ENCODE measurements at places on chromosomes 16 and 17.

GRCh38 chr17:68860941-68861340 lies 94.3 kb downstream of the ABCA8 start:
- DNase-seq = no peak

DNA sequence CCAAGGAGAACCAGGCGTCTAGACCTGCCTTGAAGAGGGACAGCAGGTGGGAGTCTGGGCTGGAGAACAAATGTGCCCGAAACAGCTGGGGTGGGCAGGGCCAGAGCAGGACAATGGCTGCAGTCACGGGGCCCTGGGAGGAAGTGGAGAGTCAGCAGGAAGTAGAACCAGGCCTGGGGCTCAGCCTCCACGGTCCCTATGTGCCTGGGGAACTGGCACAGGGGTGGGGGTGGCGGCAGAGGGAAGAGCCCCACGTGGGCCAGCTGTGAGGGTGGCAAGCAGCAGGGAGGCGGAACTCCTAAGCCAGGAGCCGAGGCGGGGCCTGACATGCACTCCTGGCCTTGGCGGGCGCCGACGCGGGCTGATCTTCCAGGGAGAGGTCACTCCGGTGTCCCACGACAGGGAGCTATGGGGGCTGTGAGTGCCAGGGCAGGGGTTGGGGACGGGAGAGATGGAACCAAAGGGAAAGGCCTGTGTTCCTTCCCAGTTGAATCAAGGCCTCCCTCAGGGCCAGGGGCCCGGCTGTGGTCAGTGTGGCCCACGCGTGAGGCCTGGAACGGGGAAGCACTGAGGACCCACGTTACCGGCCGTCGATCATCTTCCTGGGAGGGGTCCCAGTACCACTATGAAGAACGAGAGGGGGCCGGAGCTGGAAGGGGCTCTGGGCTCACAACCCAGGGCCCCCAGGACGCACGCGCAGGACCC lies 42.7 kb downstream of the TIMM22 start:
- no peak for DNase-seq

DNA sequence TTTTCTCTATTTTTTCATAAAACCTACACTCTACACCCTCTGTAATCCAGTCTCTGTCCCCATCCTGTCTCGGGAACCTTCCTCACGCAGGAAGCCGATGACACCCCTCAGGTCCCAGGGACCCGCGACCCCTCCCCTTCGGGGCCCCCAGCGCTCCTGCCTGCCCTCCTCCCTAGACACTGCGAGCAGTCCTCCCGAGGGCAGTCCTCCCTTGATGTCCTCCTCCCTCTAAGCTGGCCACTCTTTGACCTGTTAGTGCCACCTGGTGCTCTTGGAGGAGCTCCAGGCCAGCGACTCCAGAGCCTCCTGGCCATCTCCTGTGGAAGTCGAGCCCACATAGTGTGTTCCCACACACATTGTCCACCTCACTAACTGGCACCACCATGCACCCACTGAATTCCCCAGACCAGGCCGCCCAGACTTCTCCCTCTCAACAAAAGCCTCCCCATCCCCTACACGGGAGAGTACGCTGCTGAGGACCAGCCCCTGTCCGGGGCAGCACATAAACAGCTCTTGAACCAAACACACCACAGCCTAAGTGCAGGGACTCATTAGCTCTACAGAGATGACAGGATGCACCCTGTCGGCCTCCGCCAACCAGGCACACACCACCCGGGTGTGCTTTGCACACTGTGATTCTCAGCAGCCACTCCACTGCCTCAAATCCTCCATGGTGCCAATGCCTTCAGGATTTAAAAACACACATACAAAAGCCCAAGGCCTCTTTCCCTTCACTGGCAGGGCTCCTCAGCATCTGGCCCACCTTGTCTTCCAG lies 9.3 kb downstream of the OSBPL7 start:
- no peak for DNase-seq

GRCh38 chr16:30615358-30616091 lies 5.3 kb upstream of the ZNF689 start:
- peak; percentile 56 for DNase-seq

GRCh38 chr17:37756051-37756450 lies 11.2 kb upstream of the HNF1B start:
- DNase-seq = no peak

GRCh38 chr16:73095885-73096421 lies 48.0 kb upstream of the ZFHX3 start:
- no peak for DNase-seq

DNA sequence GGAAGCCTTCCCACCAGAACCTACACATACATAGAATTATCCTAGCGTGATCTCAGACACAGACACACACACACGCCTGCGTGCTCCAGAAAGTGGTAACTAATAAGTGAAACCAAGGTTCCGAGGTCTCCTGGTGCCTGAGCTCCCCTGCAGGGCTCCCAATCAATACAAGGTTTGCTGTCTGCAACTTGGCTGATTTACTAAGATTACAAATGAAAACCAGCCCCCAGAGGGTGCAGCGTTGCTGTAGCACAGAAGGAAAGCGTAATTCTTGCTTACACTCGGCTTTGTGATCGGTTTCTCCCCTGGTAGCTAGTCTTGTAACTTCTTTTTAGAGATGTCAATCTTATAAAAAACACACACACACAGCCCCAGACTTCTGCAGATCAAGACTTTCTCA lies 334.1 kb upstream of the XYLT1 start:
- no peak for DNase-seq

DNA sequence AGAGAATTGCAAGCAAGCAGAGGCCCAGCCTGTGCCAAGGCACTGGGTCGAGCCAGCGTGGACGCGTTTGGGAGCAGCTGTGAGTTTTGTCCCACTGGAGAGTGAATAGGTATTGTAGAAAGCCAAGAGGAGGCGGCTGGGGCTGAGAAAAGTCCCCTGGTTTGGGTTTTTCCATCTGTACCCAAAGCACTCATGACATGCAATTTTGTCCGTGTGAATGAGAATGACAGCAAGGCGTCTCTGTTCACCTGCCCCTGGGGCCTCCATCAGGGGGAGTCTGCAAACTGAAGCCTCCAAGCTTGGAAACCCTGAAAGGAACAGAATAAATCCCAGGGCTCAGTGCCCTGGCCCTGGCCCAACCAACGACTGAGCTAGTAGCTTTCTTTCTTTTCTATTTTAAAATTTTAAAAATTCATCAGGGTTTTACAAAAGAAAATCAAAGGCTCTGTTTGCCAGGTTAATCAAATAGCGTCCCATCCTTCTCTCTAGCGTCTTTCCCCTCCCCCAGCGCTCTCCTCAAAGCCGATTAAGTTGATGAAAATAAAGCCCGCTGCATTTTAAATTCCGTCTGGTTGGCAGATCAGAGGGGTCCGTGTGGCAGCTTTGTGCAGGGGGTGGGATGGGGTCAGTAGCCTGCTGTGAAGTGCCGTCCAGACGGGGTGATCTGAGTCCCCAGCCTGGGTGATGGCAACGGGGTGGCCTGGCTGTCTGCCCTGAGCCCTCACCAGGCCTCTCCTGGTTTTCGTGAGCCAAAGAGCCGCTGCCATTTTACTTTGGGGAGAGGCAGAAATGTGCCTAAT lies 171.0 kb downstream of the KATNIP start:
- DNase-seq = no peak

DNA sequence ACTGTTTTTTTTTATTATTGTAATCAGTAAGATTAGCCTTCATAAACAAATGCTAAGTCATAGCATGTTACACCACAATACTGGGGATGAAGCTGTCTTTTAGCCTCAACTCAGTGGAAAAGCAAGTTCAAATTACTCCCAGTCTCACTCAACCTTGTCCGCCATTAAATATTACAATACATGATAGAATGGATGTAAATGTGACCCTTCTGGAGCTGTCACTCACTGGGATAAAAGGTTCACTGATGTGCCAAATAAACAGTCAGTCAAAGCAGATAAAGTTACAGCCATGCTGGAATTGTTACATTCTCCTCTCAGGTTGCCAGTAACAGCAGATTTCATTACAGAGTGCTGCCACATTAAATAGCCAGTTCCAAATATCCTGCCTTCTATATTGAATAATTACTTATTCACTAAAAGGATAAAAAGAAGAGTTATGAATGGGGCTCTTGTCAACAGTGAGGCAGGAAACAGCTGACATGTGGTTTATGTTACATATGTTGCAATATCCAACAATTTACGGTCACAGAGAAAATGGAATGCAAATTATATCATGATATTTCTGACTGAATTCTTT lies 53.4 kb downstream of the BRIP1 start:
- no peak for DNase-seq

- no peak for DNase-seq
Observed at GRCh38 chr16:373848-374615, 3.7 kb upstream of the MRPL28 start.

- DNase-seq = no peak
Observed at GRCh38 chr16:80804056-80804525, 307 bp downstream of the CDYL2 start.

DNA sequence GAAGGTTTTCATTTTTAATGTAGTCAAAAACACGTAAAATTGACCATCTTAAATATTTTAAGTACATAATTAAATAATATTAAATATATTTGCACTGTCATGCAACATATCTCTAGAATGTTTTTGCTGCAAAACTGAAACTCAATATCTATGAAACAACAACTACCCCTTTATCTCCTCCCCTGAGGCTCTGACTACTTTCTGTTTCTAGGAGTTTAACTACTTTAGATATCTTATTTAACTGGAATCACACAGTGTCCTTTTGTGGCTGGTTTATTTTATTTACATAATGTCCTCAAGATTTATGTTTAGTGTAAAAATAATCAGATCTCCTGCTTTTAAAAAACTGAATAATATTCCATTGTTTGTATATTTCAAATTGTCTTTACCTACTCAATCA lies 2003.9 kb downstream of the TP53TG3F start:
- no peak for DNase-seq

- no peak for DNase-seq
Observed at GRCh38 chr17:58329810-58330537, 1.4 kb upstream of the TSPOAP1 start.

- DNase-seq = no peak
Observed at GRCh38 chr16:27103954-27104353, 37.2 kb downstream of the C16orf82 start.

GRCh38 chr16:86121374-86122010 lies 222.5 kb downstream of the IRF8 start:
- DNase-seq = no peak

DNA sequence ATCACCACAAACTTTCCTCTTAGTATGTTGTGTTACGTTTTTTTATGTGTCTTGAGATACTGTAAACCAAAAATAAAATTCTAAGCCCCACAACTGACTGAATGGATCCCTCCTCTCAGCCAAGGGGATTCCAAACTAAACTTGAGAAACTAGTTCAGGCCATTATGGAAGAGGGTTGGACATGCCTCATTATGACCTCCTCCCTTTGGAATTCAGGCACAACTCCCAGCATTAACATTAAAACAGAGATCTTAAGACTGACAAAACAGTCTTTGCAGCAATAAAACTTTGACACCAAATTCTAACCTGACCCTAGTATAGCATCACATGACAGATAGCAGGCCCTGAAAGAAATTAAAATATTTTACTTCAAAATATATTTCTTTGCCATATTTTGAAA lies 51.1 kb upstream of the SLC47A1 start:
- DNase-seq = no peak

DNA sequence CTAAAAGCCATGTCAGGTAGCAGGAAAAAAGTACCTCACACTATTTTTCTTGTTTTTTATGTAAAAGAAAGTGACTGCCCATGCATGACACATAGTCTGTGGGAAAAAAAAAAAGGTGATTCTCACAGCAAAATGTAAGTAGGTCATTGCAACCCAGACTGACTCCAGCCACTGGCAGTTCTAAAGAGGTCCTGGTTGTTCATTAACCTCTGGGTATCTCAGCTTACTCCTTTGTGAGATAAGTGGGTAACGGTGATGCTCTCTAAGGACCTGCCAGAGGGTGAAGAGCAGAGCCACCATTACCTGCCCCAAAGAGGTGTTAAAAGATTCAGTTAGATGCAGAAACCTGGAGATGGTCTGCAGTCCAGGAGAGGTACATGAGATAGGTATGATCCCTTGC lies 531.9 kb downstream of the GRIN2A start:
- no peak for DNase-seq

DNA sequence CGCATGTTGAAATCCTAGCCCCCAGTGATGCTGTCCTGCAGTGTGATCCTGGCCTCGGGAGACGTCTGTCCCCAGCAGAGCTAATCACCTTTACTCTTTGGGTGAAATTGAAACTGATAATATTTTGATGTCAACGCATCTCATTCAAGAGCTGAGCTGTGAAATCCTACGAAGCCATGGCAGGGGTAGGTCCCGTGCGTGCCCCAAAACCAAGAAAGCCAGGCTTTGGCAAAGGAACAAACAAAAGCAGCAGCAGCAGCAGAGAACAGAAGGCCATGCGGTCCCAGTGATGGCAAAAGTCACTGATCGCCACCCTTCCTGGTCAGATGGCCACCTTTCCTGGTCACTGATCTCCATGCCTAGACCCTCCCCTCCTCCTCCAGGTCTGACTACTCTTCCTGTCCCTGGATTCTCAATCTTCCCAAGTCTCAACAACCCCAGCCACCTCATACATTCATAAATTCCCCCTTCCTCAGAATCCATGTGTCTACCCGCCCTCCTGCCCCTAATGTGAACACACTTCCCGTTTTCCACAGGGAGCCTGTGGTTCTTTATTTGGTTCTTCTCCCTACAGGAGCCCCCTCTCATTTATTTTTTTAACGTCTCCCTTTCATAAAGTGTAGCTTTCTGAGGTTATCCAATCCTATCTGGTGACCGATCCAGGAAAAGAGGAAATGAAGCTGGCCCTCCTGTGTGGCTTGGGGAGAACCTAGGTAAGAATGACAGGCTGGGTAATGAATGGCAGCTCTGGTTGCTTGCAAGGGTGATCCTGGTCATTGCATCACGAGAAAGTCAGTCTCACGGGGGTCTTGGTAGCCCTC lies 50.3 kb downstream of the CPPED1 start:
- no peak for DNase-seq

GRCh38 chr17:17356149-17356930 lies 53.2 kb downstream of the NT5M start:
- peak; percentile 33 for DNase-seq

DNA sequence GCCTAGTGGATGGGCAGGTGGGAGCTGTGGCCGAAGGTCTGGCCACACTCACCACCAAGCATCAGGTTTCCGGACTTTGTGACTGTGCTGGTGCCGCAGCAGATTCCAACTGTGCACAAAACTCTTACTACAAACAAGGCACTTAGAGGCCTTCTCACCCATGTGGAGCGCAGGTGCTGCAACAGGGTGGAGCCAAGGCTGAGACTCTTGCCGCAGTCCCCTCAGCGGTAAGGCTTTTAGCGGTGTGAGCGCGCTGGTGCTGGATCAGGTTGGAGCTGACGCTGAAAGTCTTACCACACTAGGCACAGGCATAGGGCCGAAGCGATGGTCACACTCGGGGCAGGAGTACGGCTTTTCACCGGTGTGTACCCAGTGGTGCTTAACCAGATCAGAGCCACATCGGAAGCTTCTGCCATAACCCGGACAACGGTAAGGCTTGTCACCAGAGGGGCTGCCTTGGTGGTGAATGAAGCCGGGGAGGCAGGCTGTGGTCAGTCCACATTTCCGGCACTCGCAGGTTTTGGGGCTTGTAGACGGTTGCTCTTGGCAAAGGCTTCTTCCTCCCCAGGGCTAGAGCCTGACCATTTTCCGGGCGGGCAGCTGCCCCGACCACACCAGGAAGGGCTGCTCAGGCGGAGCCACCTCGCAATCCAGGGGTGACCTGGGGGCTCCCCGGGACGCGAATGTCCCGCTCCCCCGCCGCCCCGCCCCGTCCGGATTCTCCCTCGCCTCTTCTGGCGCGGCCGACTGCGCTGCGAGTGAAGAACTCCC lies 1.0 kb upstream of the ARMC5 start:
- DNase-seq = peak; percentile 56
